ENCODE measurements at places on chromosomes 11 and 22. TPM values are rescaled to one million over a fixed set of nuclear protein-coding genes. Genes with fewer than 3 reads are reported as not detected.

Gene DAGLA
- 7.5 TPM for total RNA-seq

Gene SCGB1C1
- not detected for total RNA-seq

Gene RIBC2
- total RNA-seq: 8.1 TPM

Gene DEUP1
- 2.4 TPM for total RNA-seq

- no peaks in the 10 kb centered on the region for H3K36me3 ChIP-seq
- no peak for DNase-seq
- no peak overlapping the region for H3K27ac ChIP-seq
- no peaks in the 10 kb centered on the region for H3K27me3 ChIP-seq
Observed at GRCh38 chr11:14364322-14364721, 5.3 kb upstream of the RRAS2 start.

GRCh38 chr11:19225581-19225980 is 15.2 kb downstream of the E2F8 start:
- no peaks in the 10 kb centered on the region for H3K27me3 ChIP-seq
- no peaks in the 10 kb centered on the region for H3K4me1 ChIP-seq
- no peaks in the 10 kb centered on the region for H3K36me3 ChIP-seq
- H3K4me3 ChIP-seq: no peak overlapping the region

DNA sequence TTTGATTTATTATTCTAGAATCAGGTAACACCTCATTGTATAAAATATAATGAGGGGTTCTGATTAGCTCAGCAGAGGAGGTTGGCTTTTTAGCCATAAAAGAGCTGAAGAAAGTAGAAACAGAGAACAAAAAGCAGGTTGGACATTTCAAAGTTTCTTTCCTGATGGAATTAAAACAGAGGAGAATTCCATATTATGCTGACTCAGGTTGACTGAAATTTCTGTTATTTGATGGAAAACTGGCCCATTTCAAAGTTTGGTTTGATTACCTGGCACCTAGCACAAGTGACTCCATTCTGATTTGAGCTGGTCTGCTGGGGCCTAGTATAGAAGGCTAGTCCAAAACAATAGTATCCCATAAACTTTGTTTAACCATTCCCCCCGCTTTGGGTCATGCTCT is 24.9 kb downstream of the OR56B4 start:
- no peaks in the 10 kb centered on the region for H3K4me1 ChIP-seq
- H3K27me3 ChIP-seq: no peaks in the 10 kb centered on the region
- H3K27ac ChIP-seq: no peak overlapping the region
- no peak for DNase-seq

- no peaks in the 10 kb centered on the region for H3K27me3 ChIP-seq
- no peaks in the 10 kb centered on the region for H3K4me1 ChIP-seq
- DNase-seq: no peak
- H3K27ac ChIP-seq: no peak overlapping the region
- no peak overlapping the region for H3K4me3 ChIP-seq
Observed at GRCh38 chr11:7638710-7639642, 34.3 kb downstream of the CYB5R2 start.

GRCh38 chr11:106217456-106217855 is 140.0 kb downstream of the AASDHPPT start:
- H3K4me3 ChIP-seq: no peak overlapping the region
- H3K27me3 ChIP-seq: no peaks in the 10 kb centered on the region
- peaks cover 2% of the 10 kb centered on the region for H3K4me1 ChIP-seq
- no peaks in the 10 kb centered on the region for H3K36me3 ChIP-seq
- no peak for DNase-seq
- no peak overlapping the region for H3K27ac ChIP-seq

- H3K27ac ChIP-seq: no peak overlapping the region
- H3K36me3 ChIP-seq: no peaks in the 10 kb centered on the region
- no peak for DNase-seq
- H3K4me3 ChIP-seq: no peak overlapping the region
Observed at GRCh38 chr22:28043266-28043665, 124.2 kb upstream of the PITPNB start.

- no peak overlapping the region for H3K4me3 ChIP-seq
- peaks cover 49% of the 10 kb centered on the region for H3K4me1 ChIP-seq
- no peaks in the 10 kb centered on the region for H3K27me3 ChIP-seq
- H3K27ac ChIP-seq: no peak overlapping the region
- no peak for DNase-seq
Observed at GRCh38 chr11:46343520-46343919, 3.7 kb upstream of the DGKZ start.

DNA sequence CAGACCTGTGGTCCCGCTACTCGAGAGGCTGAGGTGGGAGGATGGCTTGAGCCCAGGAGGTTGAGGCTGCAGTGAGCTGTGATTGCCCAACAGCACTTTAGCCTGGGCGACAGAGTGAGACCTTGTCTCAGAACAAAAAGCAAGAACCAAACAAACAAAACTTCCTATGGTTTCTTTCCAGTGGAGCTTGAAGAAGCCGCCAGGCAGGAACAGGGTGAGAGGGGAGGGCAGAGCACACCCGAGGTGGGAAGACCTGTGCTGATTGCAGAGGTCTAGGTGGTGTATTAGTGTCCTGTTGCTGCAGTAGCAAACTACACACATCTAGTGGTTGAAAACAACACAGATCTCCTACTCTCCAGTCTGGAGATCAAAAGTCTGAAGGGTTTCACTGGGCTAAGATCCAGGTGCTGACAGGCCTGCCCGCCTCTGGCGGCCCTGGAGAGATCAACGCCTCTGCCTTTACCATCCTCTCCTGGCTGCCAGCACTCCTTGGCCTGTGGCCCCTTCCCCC is 10.5 kb downstream of the ARHGEF17 start:
- peak overlapping the region; percentile 88 for H3K27ac ChIP-seq
- no peak for DNase-seq
- peaks cover 57% of the 10 kb centered on the region for H3K4me1 ChIP-seq

DNA sequence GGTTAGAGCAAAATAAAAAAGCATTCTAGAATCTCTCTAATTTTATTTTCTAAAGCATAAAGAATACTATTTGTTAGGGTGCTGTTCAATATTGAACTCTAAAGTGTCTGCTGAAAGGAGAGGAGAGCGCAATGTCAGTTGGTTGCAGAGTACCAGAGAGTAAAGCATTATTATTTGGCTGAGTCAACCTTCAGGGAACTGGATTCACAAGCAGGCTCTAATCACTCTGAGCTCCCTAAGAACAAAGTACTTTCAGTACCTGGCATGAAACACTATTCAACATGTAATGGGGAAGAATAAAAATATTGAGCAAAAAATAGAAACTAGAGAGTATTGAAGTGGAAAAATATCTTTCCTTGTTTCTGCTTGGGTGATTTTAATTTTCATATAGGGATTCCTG is 961.0 kb upstream of the CCDC90B start:
- no peaks in the 10 kb centered on the region for H3K27me3 ChIP-seq
- peaks cover 2% of the 10 kb centered on the region for H3K4me1 ChIP-seq

GRCh38 chr11:123103326-123103980 is 41.5 kb upstream of the HSPA8 start:
- no peak overlapping the region for H3K4me3 ChIP-seq
- no peak overlapping the region for H3K27ac ChIP-seq
- H3K4me1 ChIP-seq: no peaks in the 10 kb centered on the region
- peak; percentile 96 for DNase-seq

- H3K4me3 ChIP-seq: no peak overlapping the region
- no peaks in the 10 kb centered on the region for H3K4me1 ChIP-seq
- no peak overlapping the region for H3K27ac ChIP-seq
- no peaks in the 10 kb centered on the region for H3K36me3 ChIP-seq
- no peaks in the 10 kb centered on the region for H3K27me3 ChIP-seq
Observed at GRCh38 chr11:118006153-118006534, 19.9 kb downstream of the IL10RA start.

- no peaks in the 10 kb centered on the region for H3K36me3 ChIP-seq
- no peak overlapping the region for H3K27ac ChIP-seq
- no peak overlapping the region for H3K4me3 ChIP-seq
- peak; percentile 71 for DNase-seq
- peaks cover 8% of the 10 kb centered on the region for H3K4me1 ChIP-seq
- no peaks in the 10 kb centered on the region for H3K27me3 ChIP-seq
Observed at GRCh38 chr11:108117746-108118371, 3.5 kb upstream of the ACAT1 start.

DNA sequence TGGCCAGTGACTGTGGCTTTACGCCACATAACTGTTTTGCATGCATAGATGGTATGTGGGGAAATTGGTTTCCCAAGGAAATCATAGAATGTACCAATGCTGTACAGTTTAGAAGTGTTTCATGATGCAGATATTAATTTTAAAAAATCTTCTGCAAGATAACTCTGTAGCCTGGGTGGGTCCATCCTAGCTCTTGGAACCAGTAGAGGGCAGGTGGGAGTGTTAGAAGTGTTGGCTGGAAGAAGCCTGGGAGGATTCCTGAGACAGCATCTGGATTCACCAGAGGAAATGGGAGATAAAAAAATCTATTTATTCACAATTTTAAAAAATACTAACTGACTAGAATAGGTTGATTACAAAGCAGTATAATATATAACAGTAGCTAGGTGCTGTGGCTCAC is 139.9 kb upstream of the GRIA4 start:
- DNase-seq: no peak
- no peak overlapping the region for H3K4me3 ChIP-seq
- no peaks in the 10 kb centered on the region for H3K27me3 ChIP-seq
- no peaks in the 10 kb centered on the region for H3K4me1 ChIP-seq
- H3K36me3 ChIP-seq: no peaks in the 10 kb centered on the region

GRCh38 chr22:25161916-25162530 is 37.6 kb upstream of the CRYBB3 start:
- H3K4me1 ChIP-seq: no peaks in the 10 kb centered on the region
- no peaks in the 10 kb centered on the region for H3K27me3 ChIP-seq
- H3K36me3 ChIP-seq: no peaks in the 10 kb centered on the region
- DNase-seq: no peak
- no peak overlapping the region for H3K27ac ChIP-seq
